Stimulated activated CD4-positive, alpha-beta T cell treated with anti-CD3 and anti-CD28 coated beads, Interleukin-2, amount 100 ng/mL, for 24 hours (primary cell): ENCODE measurements at places on chromosomes 7 and 10.

- no peak for DNase-seq
Measured at GRCh38 chr10:44651834-44652233, 259.3 kb upstream of the TMEM72 start.

DNA sequence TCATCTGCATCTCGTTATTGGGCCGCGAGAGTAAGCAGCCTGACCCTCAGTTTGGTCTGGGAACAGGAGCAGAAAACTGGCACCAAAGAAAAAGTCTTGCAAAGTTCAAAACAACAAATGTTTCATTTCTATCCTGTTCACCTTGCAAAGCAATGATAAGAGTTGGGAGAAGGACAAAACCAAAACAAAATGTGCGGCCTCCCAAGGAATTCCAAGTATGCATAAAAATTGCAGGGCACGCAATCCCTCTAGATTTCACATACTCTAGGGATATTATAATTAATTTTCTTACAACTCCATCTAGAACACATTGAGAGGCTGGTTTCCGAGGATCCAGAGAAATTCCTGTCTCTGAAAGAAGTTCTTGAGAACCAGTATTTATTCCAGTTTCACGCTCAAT lies 20.1 kb downstream of the CHUK start:
- DNase-seq: no peak

DNA sequence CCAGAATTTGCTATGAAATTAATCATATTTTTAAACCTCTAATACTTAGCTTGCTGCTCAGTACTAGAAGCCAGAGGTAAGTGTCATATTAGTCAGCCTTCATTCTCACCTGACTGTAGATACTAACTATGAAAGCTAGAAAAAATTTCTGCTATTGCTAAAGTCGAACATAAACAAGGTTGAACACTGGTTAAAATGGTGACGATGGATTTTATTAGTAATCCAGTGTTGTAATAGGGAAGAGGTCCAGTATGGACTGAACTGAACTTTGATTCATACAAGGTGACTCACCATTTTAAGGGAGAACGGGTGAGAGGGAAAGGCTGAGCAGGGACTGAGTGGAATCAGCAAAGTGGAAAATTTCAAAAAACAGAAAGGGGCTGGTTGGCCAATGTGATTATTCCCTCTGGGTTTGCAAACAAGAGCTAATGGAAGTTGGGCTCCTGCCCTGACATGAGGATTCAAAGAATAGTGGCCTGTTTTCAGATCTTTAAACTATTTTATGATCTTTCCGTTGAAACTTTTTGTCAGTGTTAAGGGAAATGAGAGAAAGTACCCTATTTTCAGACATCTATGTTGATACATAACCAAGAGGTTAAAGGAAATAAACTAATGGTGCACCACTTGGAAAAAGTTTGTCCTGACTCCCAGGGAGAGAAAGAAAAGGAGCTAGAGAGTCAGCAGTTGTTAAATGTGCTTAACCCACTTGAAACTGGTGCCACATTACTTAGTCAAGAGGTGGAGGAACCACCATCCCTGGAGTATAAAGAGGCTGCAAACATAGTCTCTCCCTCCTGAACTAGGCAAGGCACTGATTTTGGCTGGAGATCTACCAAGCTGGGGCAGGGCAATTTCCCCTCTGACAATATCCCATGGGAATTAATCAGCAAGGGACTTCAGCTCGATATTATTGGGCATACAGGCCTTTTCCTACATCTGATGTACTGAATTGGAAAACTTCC lies 15.3 kb upstream of the AKR1C1 start:
- DNase-seq: no peak

DNA sequence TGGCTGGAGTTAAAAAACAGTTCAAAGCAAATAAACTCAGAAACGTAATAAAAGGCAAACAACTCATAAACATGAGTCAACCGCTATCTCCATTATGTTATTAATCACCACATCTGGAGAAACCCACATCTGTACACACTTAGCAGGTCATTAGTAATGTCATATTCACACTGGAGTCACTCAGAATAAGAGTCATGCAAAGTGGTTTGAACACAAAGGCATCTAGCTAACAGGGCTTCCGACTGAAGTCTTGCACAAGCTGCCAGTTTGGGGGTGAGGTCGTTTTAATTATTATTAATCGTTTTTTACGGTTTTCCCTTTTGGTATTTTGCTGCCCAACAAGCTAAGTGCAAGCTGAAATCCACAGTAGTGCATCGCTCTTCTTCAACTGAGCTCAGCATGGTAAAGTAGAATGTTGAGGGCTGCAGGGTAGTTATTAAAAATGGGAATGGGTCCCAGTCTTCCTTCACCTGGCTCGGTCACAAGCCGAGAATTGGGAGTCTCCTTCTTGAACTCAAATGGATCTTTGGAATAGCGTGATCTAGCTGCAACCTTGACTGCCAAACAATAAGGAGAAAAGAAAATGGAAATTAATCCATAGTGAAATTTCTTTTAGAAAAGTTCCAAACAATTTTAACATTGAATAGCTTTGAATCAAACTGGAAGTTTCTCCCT lies 663.5 kb downstream of the KCNMA1 start:
- DNase-seq: no peak

DNA sequence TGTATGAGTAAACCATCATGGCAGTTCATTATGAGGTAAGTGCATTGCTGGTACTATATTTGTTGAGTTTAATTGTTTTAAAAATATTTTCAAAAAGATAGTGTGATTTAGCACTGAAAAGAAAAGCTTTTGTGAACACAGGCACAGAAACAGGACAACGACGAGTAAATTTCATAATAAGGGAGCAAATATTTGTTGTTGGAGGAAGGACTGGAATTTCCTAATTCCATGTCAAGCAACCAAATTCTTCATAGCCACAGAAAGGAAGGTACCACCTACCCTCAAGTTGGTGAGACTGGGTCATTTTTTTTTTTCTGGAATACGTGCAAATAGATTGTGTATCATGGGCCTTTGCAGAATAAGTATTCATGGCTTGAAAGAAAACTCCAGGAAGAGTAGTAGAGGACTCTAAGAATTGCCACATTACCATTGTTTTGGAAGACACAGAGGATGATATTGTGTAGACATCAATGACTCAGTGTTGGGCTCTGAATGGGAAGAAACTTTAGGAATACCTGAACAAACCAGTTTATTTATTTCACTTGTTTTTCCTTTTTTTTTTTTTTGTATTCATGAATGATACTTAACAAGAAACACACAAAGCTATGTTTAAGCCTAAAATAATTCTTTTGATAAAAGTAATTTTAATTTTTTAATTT lies 7.8 kb downstream of the UBE2D4 start:
- no peak for DNase-seq

DNA sequence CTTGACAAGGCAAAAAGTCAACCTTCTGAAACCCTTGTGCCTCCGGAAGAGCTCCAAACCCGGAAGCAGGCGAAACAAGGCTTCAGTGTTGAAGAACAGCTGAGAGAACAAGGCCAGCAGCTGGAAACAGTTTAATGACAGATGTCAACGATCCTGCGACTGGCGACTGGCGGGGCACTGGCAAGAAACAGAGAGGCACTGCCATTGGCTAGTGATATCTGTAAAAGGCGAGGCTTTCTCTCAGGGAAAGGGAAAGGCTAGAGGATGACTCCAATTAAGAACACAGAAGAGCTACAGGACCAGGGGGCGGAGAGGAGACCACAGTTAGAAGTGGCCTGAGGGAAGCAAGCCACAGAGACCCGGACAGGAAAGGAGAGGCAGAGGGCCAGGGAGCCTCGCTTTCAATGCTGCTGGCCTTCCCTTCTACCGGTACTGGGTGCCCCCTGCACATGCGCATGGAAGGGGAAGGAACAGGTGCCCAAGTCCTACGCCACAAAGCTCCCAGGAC lies 19.4 kb downstream of the ITGB1 start:
- DNase-seq: no peak
